Femur (tissue), 1 donor: ENCODE measurements at places on chromosomes 2 and 18.

- no peak for DNase-seq
Measured at GRCh38 chr2:35852-36251, 10.5 kb downstream of the FAM110C start.

- DNase-seq = no peak
Measured at GRCh38 chr2:239858179-239858578, 167.0 kb downstream of the NDUFA10 start.

- no peak for DNase-seq
Measured at GRCh38 chr2:226652369-226652768, 147.3 kb downstream of the IRS1 start.

DNA sequence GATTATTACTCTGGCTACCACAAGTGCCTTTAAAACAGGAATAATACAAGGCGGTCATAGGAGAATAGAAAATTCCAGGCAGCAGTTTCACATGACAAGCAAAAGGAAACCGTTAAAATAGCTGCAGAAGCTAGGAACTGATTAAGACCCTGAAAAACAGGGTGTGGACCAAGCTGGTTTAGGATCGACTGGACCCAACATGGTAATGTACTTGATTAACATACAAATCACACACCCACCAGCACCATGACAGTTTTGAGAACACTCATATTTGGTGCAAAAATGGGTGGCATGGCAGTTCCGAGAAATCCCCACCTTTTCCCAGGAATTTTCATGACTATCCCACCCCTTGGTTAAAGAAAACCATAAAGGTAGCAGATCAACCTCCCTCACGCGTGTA lies 51.9 kb upstream of the TMEM163 start:
- no peak for DNase-seq

- no peak for DNase-seq
Measured at GRCh38 chr2:21422724-21423522, 299.2 kb downstream of the TDRD15 start.

DNA sequence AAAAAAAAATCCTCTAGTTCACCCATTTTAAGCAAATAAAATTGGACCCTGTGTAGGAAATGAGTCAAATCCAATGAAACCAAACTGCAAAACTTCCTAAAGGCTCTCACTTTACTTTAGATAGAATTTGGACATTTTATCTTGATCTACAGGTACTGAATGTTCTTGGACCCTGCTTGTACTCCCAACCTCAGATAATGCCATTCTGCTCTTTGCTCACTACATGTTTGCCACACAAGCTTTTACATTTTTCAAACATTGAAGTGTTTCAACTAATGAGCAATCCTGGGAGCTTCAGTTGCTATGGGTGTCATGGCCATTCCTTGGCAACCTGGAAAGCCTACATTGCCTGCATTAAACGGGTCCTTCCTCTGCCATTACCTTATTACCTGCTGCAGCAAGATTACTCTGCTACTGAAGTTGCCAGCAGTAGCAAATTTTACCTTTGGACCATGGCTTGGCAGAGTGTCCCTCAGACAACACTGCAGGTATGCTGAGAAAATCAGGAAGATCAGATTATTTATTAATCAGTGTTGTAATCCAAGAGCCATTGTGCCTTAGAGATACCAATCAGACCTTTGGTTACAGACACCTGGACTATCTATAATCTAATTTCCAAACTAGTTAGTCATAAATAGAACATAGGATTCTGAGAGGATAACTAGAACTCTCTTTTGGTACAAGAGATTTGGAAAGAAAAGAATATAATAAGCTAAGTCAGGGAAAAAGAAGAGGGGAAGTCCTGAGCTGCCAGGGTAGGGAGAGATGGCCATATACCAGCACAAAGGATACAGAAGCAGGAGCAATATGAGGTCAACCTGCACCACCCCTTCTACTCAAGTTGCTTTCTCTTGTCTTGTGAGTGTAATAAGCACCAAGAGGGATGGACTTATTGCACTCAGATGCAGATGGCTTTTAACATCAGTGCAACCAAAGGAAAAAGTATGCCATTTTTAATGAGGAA lies 293.3 kb upstream of the TFPI start:
- DNase-seq = no peak

DNA sequence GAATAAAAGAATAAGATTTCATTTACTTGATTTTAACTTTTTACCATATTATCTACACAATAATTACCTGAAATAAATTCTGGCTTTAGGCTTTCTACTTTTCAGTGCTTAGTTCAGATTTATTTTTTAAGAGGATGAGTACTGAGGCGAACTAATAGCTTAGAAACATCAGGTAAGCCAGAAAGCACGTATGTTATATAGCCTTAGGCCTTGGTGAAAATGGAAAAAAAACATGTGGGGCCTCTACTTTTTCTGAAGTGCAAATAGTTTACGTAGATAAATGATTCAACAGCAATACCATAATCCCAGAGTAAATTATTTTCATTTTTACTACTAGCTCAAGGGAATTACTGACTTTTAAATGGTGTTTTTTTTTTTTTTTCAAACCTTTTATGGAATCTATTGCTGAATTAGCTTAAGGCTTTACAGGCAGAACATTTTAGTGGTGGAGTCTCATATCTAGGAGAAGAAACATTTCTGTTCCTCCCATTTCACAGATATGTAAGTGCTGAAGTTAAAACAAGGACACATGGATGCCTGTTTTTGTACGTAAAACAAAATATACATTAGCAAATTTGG lies 6.2 kb downstream of the CPS1 start:
- no peak for DNase-seq

DNA sequence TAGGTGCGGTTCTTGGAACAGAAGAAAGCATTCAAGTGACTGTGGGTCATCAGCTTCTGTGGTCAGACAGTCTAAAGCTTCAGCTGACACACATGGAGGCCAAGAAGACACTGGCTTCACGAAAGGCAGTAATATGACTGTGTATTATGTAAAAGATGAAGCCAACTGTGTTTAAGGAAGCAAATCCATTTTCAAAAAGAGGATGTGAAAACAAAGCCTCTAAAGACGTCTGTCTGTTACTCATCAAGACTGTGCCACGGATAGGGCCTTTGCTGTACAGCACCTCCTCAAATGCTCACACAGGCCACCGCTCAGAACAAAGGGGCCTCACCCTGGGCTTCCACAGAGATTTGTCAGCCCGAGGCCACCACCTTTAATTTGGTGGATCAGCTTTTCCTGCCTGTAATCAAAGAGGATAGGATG lies 21.1 kb upstream of the TMEM163 start:
- peak; percentile 24 for DNase-seq

GRCh38 chr2:85986121-85986520 lies 97.3 kb upstream of the ST3GAL5 start:
- no peak for DNase-seq

DNA sequence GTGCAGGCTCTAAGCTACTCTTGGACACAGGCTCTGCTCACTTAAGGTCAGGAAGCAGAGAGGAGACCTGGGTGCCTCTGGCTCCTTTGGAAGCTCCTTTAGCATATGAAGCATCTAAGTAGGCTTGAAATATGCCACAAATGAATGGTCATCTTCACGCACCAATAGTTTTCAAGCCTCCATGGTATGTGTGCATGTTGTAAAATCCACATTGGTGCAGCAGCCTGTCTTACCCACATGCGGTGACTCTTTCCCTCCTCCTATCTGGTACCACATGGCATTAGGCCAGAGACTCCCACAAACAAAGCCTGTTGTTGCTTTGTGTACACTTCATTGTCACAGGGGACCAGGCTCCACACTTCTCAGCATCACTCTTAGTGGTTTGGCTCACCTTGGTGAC lies 442.2 kb upstream of the RAB12 start:
- no peak for DNase-seq
